ENCODE measurements at places on chromosomes 5 and 9. TPM values are rescaled to one million over a fixed set of nuclear protein-coding genes. Genes with fewer than 3 reads are reported as not detected.

- DNase-seq: no peak
Observed at GRCh38 chr5:66987540-66987939, 209.1 kb downstream of the CD180 start.

- no peak for DNase-seq
Observed at GRCh38 chr5:39995990-39996389, 571.2 kb upstream of the DAB2 start.

GRCh38 chr9:70529833-70530232, 115.4 kb upstream of the KLF9 start:
- DNase-seq: no peak

- DNase-seq: no peak
Observed at GRCh38 chr5:141778683-141779082, 96.7 kb upstream of the ARAP3 start.

DNA sequence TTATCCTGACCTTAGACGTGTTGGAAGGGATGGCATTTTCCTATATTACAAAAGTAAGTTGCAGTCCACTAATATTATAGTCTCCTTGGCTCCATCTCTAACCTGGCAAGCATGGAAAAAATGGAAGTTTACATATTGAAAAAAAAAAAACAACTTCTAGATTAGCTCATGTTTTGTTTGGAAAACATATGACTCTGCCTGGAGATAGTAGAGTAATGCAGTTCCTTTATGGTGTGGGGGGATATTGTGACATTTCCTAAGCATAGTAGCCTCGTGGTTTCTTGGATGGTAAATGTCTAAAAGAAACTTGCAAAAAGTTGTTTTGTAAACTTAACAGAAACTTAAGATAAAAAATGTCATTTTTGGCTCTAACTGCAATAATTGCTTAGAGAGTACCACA, 244.4 kb upstream of the FBXL7 start:
- no peak for DNase-seq

Gene ADGRD2
- total RNA-seq: not detected

Data from kidney epithelial cell (primary cell).